ENCODE measurements at places on chromosomes 12 and 14.
A peak's percentile ranks its signal among the peaks of the same experiment; 100 is the strongest.

DNA sequence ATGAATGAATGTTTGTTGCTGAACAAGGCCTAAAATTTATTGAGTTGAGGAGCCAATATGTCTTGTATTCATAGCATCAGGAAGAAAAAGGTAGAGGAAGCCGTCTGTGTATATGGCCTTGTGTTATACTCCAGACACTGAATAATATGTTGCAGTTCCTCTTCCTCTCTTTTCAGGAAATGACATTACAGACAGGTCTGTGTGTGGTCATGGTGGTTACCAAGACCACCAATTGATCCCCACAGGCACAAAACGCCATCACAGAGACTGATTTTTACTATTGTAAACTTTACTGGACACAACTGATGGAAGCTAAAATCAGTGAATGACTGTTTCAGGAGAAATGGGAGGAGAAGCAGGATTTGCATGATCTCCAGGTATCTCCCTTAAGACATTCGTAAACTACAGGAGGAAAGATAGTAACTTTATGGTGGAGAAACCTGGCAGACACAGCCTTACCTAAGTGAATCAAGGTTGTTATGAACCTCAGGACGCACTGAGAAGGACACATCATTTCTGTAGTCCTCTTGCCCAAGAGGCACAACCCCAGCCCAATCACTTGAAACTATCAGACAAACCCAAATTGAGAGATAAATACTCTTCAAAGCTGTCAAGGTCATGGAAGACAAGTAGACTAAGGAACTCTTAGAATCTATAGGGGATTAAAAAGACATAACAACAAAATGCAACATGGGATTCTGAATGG is 334.1 kb upstream of the RGS6 start:
- no peak for DNase-seq

GRCh38 chr12:66163289-66163688 is 6.5 kb downstream of the TMBIM4 start:
- DNase-seq, result no peak

GRCh38 chr12:4285070-4285469 is 11.5 kb downstream of the CCND2 start:
- no peak for DNase-seq

GRCh38 chr14:49586673-49587460 is 687 bp upstream of the RPS29 start:
- DNase-seq, result peak; percentile 51

- DNase-seq, result no peak
Observed at GRCh38 chr14:20515846-20516245, 10.5 kb downstream of the RNASE10 start.

- DNase-seq, result no peak
Observed at GRCh38 chr12:124682425-124683151, 115.2 kb upstream of the NCOR2 start.

DNA sequence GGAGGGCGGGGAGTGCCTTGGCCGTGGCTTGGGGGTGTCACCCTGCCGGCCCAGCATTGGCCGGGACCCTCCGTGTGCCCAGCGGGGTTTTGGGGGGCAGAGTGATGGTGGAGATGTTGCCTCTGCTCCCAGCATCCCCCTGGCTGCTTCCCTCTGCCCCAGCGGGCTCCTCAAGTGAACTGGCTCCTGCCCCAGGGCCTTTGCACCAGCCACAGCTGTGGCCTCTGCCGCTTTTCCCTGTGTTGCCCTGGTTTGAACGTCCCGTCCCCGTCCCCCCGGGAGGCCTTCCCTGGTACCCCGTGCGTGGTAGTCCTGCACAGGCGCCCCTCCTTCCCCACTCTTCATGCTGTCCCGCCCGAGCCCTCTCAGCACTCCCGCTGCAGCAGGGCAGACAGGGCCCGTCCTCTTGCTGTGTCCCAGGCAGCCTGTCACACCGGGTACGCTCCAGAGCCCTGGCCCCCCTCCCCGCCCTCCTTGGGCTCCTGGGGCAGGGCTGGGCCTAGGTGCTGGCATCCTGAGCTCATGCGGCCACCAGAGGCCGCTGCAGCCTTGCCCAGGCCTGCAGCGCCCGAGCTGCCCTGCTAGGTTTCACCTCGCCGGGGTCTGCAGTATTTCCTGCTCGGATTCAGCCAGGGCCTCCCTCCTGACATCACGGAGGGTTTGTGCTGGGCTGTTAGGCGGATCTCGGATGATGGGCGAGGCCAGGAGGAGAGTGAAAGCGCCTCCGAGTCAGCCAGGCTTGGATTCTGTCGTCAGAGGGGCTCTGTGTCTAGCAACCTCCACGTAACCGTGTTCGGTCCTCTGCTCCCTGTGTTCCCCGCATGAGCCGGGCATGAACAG is 9.5 kb downstream of the NOC4L start:
- peak; percentile 82 for DNase-seq

GRCh38 chr12:122297494-122297893 is 31.2 kb upstream of the VPS33A start:
- no peak for DNase-seq

Data from A549 (cell line).